ENCODE measurements at places on chromosomes 5 and 9.

GRCh38 chr9:132288361-132288760 lies 66.4 kb downstream of the SETX start:
- DNase-seq = no peak

DNA sequence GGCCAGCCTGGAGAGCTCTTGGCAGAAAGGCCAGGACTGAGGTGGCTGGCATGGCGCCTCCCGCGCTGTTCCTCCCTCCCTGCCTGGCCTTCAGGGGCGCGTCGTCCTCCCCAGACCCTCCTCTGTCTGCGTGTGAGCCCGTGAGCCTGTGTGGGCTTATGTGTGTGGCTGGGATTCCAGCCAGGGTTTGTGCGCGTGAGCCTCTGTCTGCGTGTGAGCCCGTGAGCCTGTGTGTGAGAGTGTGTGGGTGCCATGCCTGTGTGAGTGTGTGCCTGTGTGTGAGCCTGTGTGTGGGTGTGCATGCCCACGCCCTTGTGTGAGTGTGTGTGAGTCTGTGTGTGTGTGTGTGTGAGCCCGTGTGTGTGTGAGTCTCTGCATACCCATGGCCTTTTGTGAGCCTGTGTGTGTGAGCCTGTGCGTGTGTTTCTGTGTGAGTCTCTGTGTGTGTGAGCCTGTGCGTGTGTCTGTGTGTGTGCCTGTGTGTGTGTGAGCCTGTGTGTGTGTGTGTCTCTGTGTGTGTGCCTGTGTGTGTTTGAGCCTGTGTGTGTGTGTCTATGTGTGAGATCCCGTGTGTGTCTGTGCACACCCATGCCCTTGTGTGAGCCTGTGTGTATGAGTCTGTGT lies 13.0 kb downstream of the RXRA start:
- no peak for DNase-seq

DNA sequence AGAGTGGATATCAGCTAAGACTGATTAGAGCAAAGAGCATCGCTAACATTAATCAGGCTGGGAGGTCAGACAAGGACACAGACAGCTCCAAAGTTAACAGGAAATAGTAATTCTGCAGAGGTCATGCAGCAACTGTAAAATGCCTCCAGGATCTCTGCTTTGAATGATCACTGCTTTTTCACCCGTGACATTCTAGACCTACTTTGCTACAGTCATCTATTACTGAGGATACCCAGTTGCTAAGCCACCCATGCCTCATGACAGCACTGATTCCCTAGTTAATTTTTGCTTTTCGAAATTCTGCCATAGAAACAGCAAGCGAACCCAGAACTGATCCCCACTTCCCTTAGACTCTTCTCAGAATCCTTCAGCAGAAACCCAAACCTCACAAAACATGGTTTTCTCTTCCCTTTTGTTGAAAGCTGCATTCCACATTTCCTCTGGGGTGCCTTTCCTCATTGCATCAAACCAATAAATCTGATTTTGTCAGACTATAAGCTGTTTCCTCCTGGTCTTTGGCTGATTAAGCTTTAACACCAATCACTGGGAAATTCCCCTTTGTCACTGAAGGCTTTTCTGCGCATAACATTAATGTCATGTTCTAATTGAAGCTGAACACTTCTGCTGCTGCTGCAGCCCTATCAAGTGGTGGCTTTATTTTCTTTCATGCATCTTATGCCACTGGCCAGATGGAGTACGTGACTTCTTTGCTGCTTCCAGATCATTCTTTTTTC lies 201.1 kb upstream of the CHD1 start:
- DNase-seq = no peak

- DNase-seq = no peak
Observed at GRCh38 chr5:14850419-14851049, 21.0 kb downstream of the ANKH start.

- DNase-seq = no peak
Observed at GRCh38 chr9:89760123-89760522, 155.3 kb downstream of the GADD45G start.

DNA sequence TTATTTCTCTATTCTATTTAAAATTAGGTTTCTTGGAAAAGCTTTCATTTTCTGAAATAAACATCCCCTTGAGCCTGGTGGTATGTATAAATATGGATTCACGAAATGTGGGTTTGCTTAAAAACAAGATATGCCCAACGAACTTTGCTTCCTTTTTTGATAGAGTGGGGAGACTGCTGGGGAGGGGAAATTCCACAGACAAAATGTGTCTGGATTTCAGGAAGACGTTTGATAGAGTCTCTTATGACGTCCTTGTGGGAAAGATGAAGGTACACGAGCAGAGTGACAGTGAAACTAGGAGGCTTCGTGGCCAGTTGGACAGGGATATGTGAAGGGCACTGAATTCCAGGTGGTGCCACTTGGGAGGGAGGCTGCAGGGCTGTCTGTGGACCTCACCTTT lies 84.5 kb upstream of the RPS23 start:
- DNase-seq = no peak

DNA sequence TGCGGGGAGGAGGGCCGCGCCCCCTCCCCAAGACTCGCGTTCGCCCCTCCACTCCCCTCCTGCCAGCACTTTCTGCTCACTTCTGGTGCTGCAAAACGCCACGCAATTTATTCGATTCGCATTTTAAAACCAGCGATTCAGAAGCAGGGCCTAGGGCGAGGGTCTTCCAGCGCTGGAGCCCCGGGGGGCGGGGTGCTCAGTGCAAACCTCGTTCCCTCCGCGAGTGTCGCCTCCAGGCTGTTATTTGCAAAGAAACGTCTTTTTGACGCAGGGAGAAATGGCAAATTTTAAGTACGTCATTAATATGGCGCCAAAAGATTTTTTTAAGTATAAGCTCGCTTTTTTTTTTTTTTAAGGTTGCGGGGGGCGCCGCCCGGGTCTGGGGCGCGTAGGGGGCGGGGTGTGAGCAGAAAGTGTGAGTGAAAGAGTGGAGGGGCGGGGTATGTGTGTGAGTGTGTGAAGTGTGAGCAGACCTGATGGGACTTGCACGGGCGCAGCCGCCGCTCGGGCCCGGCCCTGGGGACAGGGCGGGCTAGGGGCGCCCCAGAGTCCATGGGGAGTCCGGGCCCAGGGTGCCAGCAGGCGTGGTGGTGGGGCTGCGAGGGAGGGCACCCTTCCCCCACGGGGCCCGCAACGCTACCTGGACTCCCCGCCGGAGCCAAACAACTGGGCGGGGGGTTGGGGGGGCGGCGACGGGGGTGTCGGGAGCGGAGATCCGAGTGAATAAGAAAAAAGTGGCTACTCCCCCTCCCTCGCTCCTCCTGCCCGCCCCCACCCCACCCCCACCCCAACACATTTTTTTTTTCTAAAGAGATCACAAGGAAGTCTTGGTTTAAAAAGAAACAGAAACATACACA lies at the start of gene JADE2:
Gene JADE2 (plus strand): TSS at position 845 of the 857 bp plus-strand sequence. CDS start 10,188 bp downstream, outside the sequence.
- DNase-seq = no peak

GRCh38 chr9:20580673-20581072 lies 41.6 kb downstream of the MLLT3 start:
- no peak for DNase-seq

GRCh38 chr5:115329475-115329874 lies 33.0 kb upstream of the CCDC112 start:
- no peak for DNase-seq

DNA sequence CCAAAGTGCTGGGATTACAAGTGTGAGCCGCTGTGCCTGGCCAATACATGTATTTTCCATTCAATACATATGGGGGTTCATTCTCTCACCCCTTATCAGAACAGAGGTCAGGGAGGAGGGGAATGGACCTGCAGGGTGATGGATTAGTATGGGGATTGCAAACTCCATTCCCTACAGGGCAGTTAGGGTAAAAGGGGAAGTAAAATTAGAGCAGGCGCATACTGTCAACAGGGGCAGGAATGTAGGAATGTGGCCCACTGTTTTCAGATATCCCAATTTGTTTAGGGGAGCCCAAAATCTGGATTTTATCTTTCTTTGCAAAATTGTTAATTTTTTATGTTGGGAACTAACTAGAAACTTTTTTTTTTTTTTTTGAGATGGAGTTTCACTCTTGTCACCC lies 46.4 kb upstream of the SLC44A1 start:
- DNase-seq = no peak

GRCh38 chr5:57779383-57780223 lies 297.0 kb upstream of the ACTBL2 start:
- peak; percentile 64 for DNase-seq

- DNase-seq = peak; percentile 76
Observed at GRCh38 chr9:134496413-134497282, 145.0 kb upstream of the COL5A1 start.

DNA sequence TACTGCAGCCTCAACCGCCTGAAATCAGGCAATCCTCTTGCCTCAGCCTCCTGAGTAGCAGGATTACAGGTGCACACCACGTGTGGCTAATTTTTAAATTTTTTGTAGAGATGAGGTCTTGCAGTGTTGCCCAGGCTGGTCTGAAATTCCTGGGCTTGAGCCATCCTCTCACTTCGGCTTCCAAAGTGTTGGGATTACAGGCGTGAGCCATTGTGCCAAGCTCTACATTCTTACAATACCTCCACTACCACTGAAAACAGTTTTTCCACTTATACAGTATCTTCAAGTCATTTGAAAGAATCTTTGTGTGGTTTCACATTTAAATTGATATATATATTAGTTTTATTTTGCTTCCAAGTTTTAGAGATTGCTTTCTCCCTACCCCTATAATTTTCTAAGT lies 42.6 kb downstream of the LARP1 start:
- DNase-seq = no peak

- DNase-seq = no peak
Observed at GRCh38 chr9:81915801-81916505, 12.3 kb upstream of the SPATA31D4 start.

DNA sequence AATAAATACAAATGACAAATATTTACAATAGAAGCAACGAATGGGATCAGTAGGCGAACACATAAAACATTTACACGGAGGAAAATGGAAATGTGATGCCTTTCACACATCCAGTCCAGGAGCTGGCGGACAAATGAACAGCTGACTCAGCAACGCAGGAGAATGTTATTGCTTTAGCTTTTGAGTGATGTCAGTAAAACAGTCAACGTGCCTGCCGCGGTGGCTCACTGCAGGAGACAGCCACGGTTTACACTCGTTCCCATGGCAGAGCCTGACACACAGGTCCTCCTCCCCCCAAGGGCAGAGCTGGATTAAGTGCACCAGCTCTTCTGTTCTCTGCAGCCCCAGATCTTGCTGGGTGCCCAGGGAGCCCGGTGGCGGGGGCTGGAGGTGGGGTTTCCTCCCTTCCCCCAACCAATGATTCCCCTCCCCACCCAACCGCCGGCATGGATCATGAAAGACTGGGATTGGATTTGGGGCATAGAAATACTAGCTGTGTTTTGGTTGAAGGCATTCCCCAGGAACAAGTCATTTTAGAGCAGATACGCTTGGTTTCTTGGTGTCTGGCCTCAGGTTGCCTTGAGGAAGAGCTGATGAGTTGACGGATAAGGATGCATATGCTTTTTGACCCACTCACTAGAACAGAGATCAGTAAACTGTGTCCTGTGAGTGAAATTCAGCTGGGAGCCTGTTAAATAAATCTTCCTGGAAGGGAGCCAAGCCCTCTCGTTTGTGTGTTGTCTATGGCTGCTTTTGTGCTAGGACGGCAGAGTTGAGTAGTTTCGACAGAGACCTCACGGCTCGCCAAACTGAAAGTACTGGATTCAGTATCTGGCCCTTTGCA lies 12.5 kb downstream of the STC2 start:
- peak; percentile 68 for DNase-seq

DNA sequence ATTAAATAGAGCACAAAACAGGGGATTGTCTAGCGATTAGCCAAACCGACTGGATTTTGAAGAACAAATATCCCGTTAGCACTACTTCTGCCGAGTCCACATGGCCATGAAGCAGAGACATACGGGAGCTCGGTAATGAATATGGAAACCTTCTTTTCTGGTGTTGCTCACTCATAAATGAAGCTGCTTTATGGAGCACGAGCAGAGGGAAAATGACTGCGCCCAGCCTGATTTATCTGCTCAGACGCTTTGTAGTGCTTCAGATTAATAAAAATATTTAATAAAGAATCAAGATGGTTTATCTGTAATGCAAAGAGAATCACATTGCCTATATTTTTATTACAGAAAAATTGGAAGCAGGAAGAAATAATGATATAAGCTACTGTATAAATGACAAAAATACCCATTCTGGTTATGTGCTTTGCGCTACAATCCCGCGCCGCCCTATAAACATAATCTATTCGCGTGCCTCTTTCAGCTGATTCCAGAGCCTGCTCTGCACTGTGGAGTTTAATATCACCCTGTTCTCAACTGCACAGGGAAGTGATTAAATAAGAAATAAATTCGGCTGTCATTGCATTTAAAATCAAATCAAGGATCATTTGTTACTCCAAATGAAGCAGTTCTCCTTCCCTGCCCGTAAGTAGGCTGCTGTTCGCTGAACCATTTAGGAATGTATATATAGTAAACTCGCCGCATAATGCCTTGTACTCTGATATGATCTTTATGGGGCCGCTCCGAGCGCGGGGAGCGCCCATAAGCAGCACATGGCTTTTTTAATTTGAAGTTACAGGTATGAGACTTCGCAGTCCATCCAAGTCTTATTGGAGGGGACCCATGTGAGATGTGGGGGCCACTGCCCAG lies 22.3 kb upstream of the UBAC1 start:
- no peak for DNase-seq

DNA sequence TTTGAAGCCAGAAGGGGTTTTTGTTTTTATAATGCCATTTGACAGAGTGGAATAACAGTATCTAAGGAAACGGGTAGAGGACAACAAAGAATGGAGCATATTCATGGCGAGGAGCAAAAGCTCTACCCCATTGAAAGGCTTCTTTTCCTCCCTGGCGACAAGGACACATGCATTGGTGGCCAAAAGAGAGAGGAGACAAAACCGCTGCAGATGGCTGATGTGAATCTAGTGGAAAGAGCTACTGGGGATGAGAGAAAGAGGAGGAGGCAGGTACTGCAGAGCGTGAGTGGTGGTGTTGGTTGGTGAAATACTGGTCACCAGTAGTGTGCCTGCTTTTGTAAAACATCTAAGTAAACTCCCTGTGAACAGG lies 491 bp downstream of the APC start:
- no peak for DNase-seq

DNA sequence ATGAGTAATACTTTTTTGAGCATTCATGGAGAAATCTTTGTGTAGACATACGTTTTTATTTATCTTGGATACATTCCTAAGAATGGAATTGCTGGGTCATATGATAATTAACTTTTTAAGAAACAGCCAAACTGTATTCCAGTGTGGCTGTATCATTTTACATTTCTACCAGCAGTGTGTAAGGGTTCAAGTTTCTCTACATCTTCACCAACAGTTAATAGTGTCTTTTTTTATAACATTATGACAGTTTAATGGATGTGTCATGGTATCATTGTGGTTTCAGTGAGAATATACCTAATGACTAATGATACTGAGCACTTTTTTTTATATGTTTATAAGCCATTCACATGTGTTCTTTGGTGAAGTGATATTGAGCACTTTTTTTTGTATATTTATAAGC lies 52.4 kb downstream of the NIPBL start:
- DNase-seq = peak; percentile 84

DNA sequence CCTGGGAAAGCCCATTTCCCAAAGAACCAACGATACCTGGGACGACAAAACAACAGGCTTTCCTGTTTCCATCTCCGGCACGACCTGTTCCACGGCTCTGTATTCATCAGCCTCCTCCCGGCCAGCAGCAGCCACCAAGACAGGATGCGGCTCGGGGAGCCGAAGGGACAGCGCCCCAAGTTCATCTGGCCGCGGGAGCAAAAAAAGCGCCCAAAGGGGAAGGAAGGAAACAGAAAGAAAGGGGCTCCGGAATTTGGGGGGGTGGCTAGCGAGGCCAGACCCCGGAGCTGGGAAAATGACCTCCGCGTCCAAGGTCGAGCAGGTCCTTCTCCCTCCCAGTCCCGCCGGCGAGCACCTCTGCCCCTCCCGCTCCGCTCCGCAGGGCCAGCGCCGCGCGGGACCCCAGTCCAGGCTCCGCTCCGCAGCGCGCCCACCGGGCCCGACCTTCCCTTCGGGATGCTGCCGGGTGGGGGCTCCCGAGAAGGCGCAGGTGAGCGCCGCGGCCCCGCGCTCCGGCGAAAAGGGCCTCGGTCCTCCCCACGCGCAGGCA lies 608 bp downstream of the ELOVL7 start:
- no peak for DNase-seq

All from fibroblast of skin of left quadriceps (primary cell).